Stimulated activated CD8-positive, alpha-beta memory T cell treated with anti-CD3 and anti-CD28 coated beads, Interleukin-15, amount 100 ng/mL, for 24 hours (primary cell): ENCODE measurements at places on chromosomes 3 and 15.

GRCh38 chr3:157043771-157044170 is 116.2 kb downstream of the CCNL1 start:
- DNase-seq, result no peak

DNA sequence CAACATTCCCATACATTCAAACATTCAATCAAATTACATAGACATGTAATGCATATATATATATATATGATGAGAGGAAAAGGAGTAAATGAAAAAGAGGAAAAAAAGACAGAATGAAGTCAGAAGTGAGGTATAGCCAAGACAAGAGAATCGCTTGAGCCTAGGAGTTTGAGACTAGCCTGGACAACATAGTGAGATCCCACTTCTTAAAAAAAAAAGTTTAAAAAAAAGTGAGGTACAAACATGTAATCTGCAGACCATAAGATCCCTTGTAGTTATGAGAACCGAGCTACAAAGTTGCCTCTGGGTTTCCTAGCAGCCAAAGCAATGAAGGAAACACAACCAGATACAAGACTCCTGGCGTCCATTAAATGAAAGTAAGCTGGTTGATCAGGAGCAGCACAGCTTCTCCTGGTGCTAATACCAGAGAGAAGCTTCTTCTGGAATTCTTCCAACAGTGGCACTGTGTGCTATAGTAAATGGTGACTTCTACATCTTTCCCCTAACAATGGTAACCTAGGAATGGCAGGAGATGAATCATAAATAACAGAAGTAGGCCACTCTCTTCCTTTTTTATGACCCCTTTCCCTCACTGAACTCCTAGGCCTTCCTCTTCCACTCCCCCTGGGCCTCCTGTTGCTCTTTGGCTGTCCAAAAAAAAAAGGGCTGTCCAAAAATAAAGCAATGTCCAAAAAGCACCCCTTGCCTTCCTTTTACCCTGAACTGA is 3.5 kb downstream of the KCNMB3 start:
- no peak for DNase-seq

- DNase-seq, result no peak
Observed at GRCh38 chr15:87167706-87168105, 1088.0 kb downstream of the AGBL1 start.

DNA sequence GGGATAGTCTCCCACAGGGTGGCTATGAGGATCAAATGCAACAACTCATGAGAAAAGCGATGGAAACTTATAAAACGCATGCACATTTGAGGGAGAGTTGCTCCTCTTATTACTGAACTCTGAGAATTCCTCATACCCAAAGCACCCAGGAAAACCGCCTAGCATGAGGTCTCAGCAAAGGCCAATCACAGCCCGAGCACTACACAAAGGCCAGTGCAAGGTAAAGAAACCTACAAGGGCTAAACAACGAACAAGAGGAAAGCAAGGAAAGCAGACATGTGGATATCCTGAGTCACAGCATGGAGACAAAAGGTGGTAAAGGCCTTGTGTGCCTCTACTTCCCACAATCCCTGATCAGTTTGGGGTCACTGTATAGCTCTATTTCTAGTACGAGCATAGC is 7.1 kb downstream of the RAB43 start:
- no peak for DNase-seq
